ENCODE measurements at places on chromosomes 4 and X.

DNA sequence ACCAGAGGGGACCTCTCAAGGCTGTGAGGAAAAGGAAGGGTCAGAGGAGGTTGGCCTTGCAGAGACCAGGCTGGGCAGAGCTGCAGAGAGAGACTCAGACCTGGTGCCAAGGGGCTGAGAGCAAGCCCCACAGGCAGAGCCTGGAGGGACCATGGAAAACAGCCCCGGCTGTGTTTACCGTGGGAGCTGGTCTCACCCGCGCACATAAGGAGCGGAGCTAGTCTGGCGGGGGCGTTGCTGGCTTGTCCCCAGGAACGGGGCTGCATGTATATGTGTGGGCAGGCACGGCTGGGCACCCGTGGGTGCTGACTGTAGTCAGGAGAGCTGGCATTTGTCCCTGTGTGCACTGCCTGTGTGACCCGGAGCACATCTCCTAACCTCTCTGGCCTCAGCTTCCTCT is 45.7 kb downstream of the C4orf50 start:
- DNase-seq, result no peak

DNA sequence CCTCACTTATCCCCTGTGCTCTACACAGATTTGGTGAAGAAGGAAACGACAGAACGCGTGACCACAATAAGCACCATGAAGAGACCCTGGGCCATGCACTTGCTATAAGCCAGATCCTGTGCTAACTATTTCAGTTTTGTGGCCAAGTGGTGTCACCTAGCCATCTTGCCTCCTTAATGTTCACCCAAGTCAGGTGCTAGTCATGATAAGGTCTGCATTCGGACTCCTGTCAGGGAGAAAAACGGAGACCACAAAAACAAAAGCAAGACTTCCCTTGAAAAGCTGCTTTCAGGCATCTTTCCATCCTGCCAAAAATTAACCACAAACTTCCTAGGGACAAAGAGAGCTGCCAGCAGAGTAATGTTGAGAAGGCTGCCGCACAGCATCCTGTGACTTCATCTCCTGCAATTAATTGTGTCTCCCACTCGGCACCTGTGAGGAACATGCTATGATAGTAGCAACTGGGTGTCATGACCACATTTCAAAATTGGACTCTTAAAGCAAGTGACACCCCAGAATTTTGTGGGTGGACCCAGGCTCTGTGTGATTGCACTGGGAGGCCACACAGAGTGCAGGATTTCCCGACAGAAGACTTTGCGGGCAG is 8.8 kb upstream of the IDS start:
- DNase-seq, result no peak

DNA sequence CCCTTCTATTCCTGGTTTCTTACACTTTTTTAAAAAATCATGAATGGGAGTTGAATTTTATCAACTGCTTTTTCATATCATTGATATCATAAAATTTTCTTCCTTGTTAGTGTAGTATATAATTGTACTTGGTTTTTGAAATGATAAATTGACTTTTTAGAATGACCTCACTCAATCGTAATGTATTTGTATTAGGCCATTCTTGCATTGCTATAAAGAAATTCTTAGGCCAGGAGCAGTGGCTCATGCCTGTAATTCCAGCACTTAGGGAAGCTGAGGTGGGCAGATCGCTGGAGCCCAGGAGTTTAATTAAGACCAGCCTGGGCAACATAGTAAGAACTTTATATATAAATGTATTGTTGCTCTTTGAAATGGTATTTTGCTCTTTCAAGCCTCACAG is 6.3 kb downstream of the EXOC1 start:
- no peak for DNase-seq

GRCh38 chr4:76714226-76714625 is 183.7 kb downstream of the SOWAHB start:
- DNase-seq, result no peak
